CD4-positive, alpha-beta T cell treated with Interleukin-6 at 100 ng/mL for 8 hours (primary cell): ENCODE measurements at places on chromosomes 3 and 15.

DNA sequence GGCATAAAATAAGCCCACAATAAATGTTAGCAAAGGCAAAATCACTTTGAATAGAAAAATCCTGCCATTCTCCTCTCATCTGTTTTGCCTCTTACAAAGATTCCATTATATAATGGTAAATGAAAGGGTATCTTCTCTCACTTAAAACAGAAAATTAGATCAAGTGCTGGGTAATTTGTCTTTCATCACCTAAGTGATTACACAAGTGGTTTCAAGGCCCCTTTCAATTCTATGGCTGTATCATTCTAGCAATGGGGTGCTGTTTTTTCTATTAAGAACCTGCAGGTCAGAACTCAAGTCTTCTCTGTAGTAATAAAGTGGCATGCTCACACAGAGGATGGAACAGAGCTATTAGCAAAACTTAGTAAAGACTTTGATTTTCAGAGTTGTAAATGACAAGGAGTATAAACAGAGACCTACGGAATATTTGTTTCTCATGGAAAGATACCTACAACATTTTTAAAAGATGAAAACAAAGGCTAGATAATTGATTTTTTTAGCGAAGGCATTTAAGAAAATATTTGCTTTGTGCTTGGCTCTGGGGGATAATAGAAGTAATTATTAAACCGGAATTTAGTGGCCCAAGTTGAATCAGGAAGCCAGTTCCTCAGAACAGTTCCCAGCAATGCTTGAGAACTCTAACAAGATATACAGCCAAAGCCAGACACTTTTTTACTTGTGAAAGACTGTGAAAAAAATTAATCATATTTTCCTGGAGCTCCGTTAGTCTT, 137.4 kb downstream of the CMSS1 start:
- no peak for DNase-seq

GRCh38 chr3:61438253-61439121, 122.9 kb upstream of the PTPRG start:
- DNase-seq: no peak

GRCh38 chr3:153166206-153166605, 4.2 kb downstream of the RAP2B start:
- DNase-seq: peak; percentile 39

- no peak for DNase-seq
Measured at GRCh38 chr3:152266221-152266995, 2.3 kb upstream of the MBNL1 start.

DNA sequence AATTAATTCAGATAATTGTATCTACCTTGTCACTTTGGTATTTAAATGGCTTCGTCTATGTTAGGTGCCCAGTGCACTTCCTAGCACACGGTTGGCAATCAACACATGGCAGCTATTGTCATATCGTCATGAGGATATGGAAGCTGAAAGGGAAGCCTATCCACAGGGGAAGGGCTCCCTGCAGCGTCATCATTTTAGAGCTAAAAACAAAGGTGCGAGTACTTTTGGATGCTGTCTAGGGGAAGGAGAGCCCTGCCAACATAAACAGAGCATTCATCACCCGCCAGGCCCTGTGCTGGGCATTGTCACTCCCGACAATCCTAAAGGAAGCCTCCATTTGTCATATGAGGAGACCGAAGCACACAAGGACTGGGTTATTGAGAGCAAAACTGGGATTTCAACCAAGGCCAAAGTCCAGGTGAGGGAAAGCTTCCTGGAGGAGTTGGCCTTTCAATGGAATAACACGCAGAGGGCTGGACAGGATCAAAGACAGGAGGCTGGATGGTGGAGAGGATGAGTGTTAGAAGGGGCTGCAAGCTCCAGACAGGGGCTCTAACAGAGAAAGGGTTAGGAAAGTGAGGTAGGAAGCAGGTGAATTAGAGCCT, 8.0 kb upstream of the PARL start:
- DNase-seq: no peak

- DNase-seq: no peak
Measured at GRCh38 chr15:43270113-43270665, 3.5 kb upstream of the TGM5 start.

DNA sequence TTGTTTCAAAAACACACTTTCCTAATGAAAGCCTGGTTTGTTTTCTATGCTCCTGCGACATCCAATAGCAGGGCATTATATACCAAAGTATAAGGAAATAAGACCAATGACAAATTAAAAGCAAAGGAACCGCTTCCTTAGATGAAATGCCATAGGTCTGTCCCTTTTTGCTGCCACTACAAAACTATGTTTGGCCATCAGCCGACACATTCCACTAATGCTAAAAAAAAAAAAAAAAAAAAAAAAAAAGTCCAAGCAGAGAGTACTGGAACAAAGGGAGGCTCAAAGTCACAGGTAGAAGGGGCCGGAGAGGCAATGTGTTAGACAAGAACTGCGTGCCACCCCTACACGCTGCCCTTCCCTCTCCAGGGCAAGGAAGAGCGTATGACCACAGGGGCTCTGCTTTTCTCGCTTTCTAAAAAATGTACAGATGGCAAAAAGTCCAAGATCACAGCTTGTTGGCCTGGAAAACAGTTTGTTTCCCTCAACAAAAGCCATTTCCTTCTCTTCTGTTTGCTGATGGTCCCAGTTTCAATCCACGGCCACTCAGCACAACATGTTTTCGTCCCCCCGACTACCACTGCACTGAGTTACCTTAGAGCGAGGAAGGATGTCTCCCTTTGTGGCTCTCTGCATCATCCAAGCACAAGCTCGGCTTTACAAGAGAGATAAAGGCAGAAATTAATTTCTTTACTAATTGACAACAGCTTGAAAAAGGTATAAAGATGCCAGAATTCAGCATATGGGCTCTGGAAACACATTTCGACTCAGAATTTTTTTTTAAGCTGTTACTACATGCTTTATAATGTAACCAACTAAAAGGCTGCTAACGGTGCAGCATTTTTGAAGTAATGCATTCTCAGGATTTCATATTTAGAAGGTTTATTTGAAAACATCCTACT, 70.8 kb downstream of the ABTB1 start:
- DNase-seq: no peak

- DNase-seq: no peak
Measured at GRCh38 chr3:18334837-18335601, 90.1 kb downstream of the SATB1 start.

GRCh38 chr15:66966256-66966655, 99.1 kb upstream of the SMAD3 start:
- no peak for DNase-seq

DNA sequence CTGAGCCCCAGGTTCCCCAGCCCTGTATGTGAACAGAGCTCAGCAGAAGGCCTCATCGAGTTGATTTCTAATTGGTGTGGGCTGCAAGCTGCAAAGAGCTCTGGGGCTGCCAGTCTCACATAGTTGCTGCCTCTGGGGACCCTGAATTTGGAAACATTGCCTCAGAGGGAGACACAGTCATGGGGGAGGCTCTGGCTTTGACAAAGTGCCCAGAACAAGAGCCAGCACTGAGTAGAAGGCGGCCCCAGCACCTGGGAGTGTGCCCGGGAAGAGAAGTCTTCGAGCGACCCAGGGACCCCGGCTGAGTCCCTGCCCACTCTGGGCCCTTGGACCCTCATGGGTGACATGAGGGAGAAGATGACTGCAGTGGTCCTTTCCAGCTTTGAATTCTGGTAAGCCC, 7.3 kb downstream of the NTRK3 start:
- DNase-seq: no peak

DNA sequence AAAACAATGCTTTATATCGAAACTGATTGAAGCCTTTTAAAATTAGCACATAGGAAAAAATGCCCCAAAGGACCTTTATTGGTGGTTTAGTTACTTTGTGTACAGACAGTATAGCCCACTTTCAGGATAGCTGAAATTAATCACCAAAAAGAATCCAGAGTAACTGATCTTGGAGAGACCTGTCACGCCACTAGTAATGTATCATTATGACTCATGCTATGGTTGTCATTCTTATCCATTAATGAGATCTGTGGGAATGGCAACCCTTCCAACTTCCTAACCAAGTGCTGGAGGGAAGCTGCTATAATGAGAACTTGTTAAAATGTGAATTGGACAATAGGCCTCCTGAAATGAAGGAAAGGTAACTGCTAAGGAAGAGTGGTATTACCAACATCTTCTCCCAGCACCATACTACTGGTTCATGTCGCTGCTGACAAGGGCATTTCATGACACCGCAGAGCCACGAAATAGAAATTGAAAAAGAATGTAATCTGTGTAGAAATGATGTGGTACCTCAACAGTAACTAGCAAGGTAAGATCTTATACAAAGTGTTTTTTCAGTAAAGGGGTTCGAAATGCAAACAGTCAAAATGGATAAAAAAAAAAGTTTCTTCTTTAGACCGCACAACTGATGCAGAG, 7.1 kb upstream of the EMC4 start:
- no peak for DNase-seq

DNA sequence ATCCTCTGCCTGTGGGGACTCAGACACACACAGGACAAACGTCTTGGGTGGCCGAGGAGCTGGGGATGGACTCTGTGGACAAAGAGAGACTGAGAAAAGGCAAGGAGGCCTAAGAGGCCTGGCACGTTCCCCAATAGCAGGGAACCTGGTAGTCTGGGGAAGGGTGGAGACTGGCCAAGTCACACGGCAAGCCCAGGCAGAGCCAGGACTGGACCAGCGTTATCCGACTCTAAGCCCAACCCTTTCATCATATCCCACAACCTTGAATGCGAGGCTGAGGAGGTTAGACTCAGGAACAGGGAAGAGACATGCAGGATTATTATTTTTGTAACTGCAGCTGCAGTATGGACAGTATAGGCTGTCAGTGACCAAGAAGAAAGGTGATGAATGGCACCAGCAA, 53.4 kb downstream of the SLC6A11 start:
- DNase-seq: no peak

DNA sequence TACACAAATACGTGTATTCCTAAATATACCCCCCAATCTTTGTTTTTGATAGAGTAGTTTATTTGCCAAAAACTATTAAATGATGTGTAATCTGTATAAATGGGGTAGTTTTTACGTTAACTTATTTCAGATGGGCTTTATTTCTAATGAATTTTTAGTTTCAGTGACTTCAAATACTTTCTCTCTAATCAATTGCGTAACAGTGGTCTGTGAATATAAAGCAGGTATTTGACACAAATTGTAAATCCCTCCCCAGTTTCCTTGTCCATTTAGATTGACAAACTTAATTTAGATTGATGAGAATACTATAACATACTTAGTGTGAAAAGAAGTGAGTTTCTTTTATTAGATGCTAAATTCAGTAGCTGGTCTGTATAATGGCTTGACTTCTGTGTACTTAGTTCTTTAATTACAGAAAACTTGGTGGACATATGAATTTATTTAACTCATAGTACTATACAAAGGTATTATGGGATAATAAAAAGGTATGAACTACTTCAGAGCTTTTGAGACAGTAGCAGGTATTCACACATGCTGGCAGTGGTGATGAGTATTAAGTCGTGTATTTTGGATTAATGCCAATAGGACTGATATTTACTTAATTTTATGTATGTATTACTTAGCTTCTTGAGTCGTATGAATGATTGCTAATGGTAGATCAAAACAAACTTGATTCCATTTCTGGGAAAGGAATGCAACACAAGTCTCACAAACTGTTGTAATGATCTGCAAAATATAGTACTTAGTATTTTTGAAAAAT, 81.6 kb downstream of the STT3B start:
- DNase-seq: no peak

GRCh38 chr15:28902856-28903255, 17.1 kb downstream of the APBA2 start:
- DNase-seq: no peak

DNA sequence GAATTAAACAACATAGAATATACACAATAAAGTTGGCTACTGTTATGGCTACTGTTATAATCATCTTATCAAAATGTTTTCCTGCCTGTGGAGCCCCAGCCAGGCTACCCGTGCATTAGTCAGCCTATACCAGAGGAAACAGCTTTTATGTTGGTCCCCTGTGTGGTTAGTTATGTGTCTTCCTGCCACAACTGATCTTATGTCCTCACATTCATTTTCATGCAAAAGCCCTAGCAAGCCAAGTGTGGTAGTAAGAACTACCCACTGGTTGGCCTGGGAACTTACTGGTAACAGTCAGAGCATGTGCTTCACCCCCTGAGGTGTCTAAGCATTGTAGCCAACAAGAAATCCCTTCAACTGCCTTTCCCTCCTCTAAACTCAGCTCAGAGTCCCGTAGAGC, 21.8 kb downstream of the MGLL start:
- DNase-seq: peak; percentile 20

DNA sequence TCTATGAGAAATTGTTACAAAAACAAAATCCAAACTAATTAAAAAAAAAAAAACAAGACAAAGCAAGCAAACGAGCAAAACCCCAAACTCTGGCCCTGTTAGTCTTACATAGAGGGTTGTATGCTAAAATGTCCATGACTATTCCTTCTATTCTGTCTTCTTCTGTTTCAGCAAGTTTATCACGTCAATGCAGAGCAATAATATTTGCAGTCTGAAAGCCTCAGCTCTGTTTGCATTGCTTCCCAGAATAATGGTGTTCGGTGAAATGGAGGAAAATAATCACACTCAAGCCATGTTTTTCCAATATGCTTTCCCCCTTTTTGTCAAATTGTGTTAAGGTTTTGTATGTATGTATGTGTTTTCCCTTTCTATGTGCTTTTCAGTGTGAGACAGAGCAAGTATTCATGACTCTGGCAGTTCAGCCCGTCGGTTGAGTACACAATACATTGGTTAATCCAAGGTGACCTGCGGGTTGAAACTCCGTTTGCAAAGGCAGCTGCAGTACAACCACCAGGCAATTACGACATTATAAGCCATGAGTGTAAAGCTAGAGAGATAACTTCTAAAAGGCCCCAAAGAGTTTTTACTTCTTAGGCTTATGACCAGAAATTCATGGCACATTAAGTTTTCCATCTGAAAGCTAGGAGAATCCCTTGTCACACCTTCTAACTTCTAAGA, 34.9 kb upstream of the MAGI1 start:
- no peak for DNase-seq

DNA sequence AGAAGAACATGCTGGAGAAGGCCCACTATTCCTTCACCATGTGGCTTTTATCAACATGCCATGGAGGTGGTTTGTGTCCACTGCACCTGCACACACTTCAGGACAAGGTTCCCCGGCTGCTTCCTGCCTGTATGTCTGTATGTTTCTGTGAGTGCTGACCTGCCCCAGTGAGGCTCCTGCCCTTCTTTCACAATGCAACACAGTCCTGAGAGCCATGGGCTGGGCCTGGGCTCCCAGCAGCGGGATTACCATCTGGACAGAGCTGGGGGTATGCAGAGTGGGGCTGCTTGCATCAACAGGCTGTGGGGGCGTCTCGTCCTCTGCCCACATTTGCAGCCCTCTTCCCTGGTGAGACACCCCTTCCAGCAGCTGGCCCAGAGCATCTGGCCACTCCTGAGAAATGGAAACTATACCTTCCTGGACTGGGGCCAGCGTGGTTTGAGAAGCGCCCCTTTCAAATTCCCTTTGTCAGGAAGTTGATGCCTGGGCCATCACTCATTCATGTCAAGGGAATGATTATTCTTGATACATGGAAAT, 29.3 kb upstream of the C15orf39 start:
- DNase-seq: no peak

DNA sequence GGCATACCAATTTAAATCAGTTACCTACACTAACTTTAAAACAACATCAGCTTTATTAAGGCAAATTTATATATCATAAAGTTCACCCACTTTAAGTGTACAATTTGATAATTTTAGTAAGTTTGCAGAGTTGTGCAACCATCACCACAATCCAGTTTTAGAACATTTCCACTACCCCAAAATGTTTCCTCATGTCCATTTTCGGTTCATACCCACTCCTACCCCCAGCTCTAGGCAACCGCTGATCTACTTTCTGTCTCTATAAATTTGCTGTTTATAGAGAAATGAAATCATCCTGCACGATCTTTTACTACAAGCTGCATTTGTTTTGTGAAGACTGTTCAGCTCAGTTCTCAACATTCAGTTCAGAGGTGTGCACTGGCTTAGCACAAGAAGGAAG, 31.5 kb upstream of the FAM81A start:
- DNase-seq: no peak

GRCh38 chr3:30319713-30320112, 286.7 kb upstream of the TGFBR2 start:
- DNase-seq: peak; percentile 54
